ENCODE measurements at places on chromosomes 3 and 15.

DNA sequence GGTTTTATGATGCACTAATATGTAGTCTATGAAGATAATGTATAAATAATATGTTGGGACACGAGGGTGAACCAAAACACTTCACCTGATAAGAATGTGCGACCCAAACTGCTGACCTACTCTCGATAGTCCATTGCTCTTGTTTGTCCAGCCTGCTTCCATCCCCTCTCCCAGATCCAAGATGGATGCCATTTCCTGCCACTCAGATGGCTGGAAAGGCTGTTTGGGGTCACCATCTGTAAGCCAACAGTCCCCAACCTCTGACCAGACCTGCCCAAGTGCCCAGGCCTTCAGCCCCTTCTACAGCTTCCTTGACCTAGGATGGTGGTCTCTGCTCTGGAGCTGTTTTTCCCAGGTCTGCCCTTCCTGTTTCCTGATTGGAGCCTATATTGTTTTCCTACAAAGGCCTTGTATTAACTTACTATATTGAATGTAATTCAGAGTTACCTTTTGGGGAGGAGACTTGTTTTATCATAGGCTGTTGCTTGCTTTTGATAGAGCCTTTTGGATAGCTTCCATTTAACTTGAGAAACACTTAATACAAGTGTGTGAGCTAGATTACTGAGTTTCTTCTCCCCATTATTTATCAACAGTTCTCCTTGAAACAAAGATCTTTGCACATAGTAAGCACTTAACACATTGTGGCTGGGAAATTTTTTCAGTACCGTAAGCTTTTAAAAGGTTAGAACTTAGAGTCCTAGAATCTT, 5.0 kb upstream of the PAQR9 start:
- no peak for DNase-seq

DNA sequence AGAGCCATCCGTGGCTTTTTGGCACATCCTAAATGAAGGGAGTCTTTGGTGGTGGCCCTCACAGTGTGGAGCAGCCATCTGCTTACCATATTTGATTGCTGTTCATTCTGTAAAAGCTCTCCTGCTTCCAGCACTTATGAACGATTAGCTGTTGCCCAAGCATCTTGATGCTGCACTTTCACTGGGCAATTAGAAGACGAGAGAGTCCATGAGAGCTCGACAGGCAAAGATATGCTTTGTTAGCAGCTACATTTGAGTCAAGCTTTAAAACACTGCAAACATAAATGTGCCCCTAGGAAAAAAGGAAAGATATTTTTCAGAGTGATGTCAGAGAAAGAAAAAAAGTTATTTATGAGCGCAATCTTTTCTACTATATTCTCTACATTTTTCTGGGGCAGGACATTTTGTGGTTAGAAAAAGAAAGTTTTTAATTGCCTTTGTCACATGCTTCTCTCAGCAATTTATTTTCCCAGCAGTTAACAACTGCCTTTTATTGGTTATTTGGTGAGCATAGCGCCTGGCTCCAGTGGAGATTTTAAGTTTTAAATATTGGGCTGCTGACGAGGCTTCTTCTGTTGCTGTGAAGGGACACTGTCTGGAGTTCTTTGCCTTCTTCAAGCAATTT, 468.4 kb downstream of the C3orf38 start:
- no peak for DNase-seq

GRCh38 chr15:60592371-60593169, 113.6 kb upstream of the ICE2 start:
- peak; percentile 62 for DNase-seq

DNA sequence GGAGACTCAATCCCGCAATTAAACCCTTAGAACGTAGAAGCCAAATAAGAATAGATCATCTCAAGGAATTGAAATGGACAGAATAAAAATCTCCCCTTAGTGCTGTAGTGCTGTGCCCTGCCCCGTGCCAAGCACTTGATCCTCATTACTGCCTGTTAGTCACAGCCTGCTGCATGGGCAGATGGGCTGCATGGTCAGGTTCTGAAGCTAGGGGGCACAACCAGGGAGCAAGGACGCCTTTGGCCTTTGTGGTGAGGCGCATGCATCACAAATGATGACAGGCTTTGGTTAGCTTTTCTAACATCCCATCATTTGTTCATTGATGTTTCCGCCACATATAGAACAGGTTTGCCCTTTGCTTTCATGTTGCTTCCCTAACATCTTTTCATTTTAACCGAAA, 336.3 kb upstream of the ADAMTS9 start:
- DNase-seq = no peak

DNA sequence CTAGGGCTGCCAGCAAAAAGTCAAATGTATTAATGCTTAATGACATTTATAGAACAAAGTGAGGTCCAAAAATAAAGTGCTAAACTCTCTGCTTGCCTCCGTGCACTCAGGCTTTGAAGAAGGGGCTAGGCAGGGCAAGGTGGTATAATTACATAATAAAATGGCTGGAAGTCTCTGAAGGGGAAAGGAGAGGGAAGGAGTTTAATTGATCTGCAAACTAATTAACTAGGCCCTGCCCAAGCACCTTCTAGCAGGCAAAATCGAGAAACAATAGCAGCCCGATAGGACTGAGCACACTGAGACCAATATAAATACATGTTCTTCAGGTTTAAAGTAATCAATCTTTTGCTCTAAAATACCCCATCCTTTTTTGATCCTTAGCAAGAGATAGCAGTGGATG, 13.0 kb downstream of the DIS3L start:
- DNase-seq = no peak

- DNase-seq = no peak
Observed at GRCh38 chr3:174462916-174463315, 396.2 kb upstream of the NAALADL2 start.

- DNase-seq = no peak
Observed at GRCh38 chr15:93862791-93863190, 368.6 kb upstream of the MCTP2 start.

- DNase-seq = no peak
Observed at GRCh38 chr3:112104774-112105173, 18.6 kb downstream of the C3orf52 start.

DNA sequence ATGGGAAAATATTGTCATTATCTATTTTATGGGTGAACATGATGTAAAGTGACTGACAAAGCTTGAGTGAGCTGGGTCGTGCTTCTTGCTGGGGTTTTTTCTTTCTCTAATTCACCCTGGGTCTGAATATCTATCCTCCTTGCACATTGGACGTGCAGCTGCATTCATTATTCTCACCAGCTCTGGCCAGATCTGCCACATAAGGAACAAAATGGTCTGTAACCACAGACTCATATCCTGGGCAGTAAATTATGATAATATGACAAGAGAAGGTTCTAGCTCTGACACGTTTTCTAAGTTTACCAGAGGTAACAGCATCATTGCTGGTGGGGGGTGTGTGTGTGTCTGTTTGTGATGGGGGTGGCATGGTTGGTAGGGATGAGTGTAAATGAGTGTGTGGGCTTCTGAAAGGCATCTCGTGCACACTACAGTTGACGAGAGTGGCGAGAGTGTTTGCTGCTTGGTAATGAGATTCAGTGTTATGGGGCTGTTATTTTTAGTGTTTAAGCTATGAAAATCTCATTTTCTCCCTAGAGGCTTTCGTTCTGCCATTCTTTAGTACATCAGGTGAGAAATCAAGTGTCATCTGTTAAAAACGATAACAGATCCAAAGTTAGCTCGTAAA, 418.4 kb downstream of the PDCD6IP start:
- DNase-seq = no peak

- DNase-seq = no peak
Observed at GRCh38 chr3:161273589-161274218, 52.6 kb downstream of the NMD3 start.

DNA sequence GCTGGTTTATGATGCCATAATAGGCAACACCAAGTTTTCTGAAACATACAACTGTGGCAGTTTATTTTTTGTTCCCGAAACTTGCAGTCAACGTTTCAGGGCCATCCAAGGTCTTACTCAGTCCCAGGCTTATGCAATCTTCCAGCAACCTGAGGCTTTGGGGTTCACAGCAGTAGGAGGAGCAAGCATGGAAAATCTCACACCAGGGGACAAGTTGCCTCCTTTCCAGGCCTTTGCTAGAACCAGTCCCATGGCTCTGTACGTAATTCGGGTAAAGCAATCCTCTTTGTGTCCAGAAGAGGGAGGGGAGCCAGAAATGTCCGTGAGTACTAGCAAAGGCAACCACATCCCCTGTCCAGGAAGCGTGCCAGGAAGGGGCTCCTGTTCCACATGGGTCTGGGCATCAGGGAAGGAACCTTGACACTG, 4.7 kb upstream of the FAM240A start:
- no peak for DNase-seq

DNA sequence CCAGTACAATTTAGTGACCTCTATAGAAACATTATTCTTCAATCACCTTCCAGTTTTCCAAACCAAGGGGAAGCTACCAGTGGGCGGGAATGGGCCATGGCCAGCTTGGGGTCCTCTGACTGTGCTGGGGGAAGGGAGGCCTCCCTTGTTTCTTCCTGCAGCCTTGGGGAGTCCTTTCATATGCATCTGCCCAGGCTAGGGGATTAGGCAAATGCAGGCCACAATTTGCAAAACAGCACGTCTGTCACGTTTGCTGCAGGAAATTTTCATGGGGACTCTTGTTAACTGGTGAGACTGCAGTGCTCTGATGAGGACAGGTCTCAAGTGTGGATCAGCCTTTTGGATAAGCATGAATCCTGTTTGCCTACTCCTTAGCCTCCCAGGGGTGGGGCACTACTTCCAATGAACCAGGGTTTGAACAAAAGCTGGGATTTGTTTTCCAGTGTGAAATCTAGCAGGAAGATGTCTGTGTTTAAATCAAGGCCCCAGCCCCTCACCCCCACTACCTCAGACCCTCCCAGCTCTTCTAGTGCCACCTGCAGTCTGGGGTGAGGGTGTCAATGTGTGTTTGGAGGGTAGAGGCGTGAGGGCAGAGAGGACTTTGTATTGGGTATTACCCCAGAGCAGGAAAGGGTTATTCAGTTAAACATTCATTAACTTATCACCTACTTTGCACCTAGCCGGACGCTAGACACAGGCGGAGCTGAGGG, 219.9 kb downstream of the OPA1 start:
- DNase-seq = no peak

DNA sequence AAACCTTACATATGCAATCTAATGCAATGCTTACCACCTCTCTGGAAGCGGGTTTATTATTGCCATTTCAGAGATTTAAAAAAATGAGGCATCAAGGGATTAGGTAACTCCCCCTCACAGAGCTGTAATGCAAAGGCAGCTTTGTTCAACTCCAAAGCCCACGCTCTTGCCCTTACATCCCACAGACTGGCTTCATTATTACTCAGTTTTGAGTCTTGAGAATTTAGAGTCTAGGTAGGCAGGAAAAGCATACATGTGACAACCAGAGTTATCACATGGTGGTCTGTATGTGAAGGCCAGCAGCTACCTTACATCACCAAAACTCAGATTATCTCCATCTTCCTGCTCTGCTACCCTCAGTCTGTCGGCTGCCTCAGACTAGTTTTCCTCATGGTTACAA, 326.9 kb downstream of the UACA start:
- DNase-seq = no peak

- no peak for DNase-seq
Observed at GRCh38 chr3:28824316-28824715, 456.6 kb upstream of the RBMS3 start.

- DNase-seq = no peak
Observed at GRCh38 chr3:186989429-186989828, 59.1 kb downstream of the ST6GAL1 start.
